ENCODE measurements at places on chromosomes 1 and 21.

DNA sequence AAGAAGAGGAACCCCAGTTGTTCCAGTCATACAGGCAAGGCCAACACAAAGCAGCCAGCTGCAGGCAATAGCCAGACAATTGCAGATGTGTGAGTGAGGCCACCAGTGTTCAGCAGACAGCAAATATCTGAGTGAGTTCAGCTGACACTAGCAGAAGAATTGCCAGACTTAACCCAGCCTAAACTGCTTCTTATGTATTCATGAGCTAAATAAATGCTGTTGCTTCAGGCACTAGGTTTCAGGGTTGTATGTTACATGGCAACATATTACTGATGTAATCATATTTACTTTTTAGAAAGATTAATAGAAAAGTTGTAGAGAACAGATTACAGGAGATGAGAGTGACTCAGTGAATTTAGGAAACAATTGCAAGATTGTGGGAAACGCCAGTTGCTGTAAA, 129.8 kb upstream of the CHODL start:
- DNase-seq: no peak

DNA sequence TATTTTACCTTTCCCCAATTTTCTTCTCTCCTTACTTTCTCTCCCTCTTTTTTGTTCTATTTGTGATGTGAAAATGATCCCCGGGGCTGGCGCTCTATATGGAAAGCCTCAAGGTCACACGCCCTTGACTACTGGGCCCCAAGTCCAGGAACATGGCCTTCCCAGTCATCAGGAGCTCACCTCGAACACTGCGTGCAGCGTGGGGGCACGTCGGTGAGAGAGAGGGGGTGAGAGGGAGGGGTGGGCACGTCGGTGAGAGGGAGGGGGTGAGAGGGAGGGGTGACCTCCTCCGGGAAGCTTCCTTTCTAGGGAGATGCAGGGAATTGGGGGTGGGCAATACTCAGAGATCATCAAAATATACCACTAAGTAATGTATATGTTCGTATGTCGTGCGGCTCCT, 94.6 kb upstream of the TMPRSS2 start:
- DNase-seq: no peak

DNA sequence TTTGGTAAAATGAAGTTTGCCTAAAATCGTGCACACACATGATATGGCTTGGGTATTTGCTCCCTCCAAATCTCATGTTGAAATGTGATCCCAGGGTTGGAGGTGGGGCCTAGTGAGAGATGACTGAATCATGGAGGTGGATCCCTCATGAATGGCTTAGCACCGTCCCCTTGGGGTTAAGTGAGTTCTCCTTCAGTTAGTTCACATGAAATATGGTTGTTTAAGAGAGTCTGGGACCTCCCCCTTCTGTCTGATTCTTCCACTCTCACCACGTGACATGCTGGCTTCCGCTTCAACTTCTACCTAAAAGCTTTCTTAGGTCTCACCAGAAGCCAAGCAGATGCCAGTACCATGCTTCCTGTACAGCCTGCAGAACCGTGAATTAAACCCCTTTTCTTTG, 58.4 kb downstream of the SIPA1L2 start:
- DNase-seq: no peak

GRCh38 chr21:33950431-33951079, 35.0 kb upstream of the ATP5PO start:
- DNase-seq: no peak

Measured in stimulated activated CD4-positive, alpha-beta T cell treated with anti-CD3 and anti-CD28 coated beads, Interleukin-1b, Interleukin-23, amount 100 ng/mL, for 24 hours (primary cell).